ELR (cell line): ENCODE measurements at places on chromosomes 11 and 22.
A peak's percentile ranks its signal among the peaks of the same experiment; 100 is the strongest.

DNA sequence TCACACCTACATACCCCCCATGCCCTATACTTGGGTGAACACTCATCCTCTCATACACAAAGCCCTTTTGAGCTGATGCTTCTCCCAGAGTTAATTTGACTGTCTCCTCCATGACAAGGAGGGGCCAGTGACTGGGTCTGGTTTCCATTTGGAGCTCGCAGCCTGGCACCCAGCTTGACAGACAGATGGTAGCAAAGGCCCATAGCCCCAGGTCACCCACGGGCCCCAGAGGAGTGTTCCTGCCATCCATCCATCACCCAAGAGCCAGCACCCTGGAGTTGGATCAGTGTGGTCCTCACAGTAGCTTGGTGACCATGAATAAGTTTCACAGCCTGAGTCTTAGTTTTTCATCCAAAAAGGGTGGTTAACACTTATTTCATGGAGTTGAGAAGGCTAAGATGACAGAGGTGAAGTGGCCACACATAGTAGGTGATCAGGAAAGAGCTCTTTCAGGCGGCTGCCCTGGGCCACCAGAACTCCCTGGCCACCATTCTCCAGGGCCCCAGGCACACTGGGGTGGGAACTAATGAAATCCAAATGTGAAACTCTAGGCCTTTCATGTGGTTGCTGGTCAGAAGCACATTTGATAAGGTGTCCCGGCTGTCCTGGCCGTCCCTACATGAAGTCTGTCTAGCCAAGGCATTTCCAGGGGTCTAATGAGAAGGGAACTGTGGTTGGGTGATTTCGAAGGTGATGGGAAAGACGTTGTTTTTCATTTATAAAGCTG, 42.4 kb downstream of the LIF start:
- peak; percentile 24 for DNase-seq

- DNase-seq, result peak; percentile 46
Observed at GRCh38 chr11:71936825-71937224, 8.0 kb downstream of the RNF121 start.

DNA sequence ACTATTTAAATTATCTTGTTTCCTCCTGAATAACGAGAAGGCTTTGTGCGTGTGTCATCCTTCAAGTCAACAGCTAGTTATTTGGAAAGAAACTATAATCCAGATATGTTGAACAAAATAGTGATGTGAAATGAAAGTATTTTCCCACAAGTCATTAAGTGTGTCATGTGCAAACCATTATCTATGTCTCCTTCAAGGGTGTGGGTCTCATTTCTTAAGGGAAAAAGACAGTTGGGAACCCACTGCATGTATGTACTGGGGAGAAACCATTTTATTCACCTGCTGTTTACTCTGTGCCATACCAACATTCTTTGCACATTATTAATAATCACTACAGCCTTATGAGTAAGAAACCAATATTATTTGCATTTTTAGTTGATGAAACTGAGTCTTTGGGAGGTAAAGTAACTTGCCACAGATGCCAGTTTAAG, 145.3 kb upstream of the CTSC start:
- DNase-seq, result peak; percentile 86

DNA sequence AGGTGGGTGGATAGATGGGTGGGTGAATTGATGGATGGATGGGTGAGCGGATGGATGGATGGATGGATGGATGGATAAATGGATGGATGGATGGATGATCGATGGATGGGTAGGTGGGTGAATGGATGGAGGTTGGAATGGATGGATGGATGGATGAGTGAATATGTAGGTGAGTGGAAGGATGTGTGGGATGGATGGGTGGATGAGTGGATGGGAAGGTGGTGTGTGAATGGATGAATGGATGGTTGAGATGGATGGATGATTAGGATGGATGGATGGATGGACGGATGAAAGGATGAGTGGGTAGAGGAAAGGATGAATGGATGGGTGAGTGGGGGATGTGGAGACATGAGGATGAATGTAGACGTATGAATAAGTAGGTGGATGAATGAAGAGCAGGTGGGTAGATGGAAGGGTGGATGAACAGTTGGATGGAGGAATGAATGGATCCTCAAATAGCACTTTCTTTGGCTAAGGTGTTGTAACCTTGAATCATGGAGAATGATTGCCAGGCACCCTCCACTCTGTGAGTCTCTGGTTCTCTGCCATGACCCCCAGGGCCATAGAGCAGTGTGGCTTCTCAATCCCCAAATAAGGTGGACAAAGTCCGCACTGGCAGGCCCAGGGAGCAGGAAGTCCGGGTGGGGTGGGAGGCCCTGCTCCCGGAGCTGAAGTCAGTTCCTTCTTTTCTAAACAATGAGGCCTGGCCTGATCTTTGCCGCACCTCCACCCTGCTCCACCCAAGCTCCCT, 36.9 kb downstream of the IGF2 start:
- no peak for DNase-seq

- DNase-seq, result no peak
Observed at GRCh38 chr11:120211522-120212258, 858 bp downstream of the OAF start.

- no peak for DNase-seq
Observed at GRCh38 chr11:2513441-2513840, 68.6 kb downstream of the KCNQ1 start.

DNA sequence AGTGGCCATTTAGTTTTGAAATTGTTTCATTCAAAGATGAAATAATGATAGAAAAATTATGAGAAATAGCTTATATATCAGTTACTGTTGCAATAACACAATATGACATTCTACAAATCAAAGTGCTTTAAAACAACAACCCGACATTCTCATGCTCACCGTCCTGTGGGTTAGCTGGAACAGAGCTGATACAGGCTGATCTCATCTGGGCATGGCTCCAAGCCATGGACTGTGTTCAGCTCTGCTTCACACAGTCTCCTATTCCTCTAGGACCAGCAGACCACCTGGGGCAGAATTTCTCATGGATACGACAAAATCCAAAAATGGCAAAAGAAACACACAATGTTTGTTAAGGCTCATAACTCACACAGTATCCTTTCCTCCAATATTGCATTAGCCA, 178.6 kb downstream of the CNTN5 start:
- no peak for DNase-seq

- peak; percentile 51 for DNase-seq
Observed at GRCh38 chr11:69655479-69656428, 14.8 kb downstream of the CCND1 start.
